ENCODE measurements at places on chromosomes 1 and 21.
A peak's percentile ranks its signal among the peaks of the same experiment; 100 is the strongest.

- DNase-seq = no peak
These were observed 58.1 kb upstream of the CCDC190 start for GRCh38 chr1:162919034-162919433.

- DNase-seq = no peak
These were observed 366.4 kb upstream of the CXADR start for GRCh38 chr21:17146426-17146825.

GRCh38 chr1:158391099-158391498 is 8.2 kb downstream of the OR10T2 start:
- no peak for DNase-seq

DNA sequence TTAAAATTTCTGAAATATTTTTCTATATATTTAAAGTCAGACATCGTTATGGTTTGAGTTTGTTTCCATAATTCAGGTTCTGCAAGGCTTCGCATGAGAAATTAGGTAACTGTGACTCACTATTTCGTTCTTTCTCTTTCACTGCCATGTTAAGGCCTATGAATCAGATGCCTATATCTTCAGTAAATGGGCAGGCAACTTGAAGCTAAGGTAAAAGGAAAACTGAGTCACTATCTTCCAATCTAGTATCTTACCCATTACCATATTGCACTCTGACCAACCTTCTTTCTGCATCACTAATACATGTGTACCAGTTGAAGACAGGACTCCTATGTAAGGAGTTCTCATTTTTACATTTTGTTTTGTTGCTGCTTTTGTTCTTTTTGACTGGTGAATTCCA is 37.8 kb downstream of the PYHIN1 start:
- DNase-seq = no peak

DNA sequence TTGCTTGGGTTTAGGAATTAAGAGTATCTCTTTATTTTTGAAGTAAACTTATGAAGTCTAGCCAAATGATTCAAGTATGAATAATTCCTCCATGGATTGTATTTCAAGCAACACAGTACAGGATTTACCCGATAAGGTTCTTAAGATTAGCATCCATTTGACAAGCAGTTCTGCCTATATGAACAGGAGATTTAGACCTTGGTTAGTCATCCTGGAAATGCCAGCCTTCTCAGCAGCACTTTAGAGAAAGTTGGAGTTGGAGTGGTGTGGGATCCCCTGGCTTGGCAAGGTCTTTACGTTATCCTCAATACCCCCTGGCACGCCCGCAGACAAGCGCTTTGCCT is 1.6 kb downstream of the BCAR3 start:
- no peak for DNase-seq

DNA sequence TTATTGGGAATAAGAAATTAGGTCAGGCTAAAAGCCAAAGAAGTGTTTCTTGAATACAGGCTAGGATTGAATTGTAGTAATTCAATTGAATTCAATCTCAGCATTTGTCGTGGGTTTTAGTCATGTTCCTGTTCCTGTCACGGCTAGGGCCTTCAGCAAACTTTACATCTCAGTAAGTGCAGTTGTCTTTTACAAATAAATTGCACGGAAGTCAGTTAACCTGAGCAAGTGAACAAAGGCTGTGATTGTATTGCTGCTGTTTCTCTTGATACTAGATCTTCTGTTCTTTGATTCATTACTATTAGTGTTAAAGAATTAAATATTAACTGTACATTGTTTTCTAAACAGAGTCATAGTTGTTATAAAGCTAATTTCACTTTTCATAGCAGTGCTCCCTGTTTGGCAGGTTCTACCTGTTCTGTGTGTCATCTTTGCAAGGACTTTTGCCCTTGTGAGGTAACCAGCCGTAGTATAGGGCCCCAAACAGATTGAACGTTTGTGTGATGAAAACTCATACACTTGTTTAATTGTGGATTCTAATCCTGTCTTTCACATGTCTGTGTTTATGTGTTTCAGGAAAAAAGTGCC is 164.4 kb downstream of the EDEM3 start:
- no peak for DNase-seq

DNA sequence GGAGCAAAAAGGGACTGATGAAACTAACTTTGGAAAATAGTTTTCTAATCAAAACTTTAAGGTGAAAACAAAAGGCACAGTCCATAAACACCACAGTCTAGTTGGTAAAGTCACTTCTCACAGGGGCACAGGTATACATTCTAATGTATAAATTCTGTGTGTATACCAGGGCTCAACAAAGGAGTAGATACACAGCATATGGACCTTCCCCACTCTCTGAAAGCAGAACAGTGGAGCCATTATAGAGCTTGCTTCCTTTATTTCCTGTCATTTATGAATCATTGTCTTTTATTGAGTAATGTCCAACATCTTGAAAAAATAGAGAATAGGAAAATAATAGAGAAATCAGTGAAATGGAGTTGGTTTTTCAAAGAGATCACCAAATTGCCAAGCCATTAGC is 746.5 kb upstream of the CHRM3 start:
- no peak for DNase-seq

DNA sequence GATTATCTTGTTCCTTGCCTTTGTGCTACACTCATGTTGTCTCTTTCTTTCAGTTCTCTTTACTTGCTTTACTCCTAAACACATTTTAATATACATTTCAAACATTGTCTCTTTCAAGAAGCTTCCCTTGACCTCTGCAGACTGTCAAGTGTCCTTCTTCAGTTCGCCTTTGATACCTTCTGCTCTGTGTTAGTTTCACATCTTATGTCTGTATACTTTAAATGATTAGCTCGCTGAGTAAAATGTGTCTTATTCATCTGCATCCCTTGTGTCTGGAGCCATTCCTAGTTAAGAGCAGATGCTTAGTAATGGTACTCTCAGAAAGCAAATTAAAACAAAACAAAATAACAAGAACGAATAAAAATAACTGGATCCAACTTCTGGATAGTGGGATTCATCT is 303.3 kb downstream of the S1PR1 start:
- no peak for DNase-seq

DNA sequence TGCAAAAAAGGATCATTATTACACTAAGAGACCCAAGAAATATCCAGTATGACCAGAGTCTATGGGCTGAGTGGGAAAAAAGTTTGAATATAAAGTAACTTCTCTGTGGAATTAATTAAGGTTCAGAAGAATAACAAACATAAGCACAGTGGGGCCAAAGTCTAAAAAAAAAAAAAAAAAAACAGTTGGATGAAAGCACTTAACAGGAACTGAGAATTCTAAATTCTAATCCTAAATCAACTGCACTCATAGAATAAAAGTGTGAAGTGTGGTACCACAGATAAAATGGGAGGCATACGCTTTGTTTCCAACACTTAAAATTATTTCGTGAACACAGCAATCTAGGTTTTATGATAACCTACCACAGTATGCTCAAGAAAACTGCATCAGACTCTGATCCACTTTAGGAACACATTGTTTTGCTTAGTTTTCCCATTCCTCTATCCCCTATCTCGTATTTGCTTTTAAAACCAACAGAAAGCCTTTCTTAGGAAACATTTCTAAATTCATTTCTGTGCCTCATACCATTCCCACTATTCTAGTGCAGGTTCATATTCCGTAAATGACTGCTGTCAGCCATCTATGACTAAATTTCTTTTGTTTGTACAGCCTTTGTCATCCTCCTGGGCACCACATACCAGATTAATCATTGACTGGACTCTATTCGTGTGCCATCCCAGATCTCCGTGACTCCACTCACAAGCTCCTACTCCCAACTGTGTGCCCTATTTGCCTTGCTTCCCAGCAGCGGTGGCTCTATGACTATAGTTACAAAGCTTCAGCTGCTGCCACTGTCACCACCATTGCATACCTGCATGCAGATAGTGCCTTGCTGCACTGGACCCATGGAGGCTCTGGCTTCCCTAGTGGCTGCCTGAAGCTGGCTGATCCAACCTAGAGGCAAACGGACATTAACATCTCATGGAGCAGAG is 24.9 kb downstream of the CHML start:
- no peak for DNase-seq

GRCh38 chr1:110055493-110056284 is 14.8 kb downstream of the ALX3 start:
- no peak for DNase-seq

GRCh38 chr21:32876426-32876825 is 104.9 kb upstream of the PAXBP1 start:
- no peak for DNase-seq

- DNase-seq = no peak
These were observed 104.2 kb downstream of the DUSP10 start for GRCh38 chr1:221637641-221638041.

DNA sequence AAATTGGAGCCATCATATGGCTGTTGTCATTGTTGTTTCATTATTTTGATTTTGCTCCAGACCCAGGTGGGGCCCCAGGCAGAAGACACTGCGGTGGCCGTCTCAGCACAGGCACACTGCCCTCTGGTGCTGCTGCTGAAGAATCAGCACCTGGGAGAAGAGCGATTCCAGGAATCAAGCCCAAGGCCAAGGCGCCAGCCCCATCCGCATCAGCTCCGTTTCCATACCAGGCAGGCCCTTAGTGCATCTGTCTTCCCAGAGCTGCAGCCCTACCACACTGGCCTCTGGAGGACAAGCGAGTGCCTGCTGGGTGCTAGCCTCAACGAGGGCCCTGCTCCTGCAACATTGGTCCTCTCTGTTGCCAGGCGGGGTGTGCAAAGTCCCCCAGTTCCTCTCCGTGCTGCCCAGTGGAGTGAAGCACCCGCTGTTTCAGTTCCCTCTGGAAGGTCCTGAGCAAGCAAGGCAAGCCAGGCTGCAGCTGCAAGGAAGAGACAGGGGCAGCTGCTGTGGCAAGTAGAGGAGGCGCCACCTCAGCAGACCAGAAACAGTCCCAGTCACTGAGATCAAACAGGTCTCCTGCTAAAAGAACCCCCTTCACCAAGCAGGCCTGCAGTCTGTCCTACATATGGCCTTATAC is 5.2 kb downstream of the GRIK3 start:
- peak; percentile 24 for DNase-seq

DNA sequence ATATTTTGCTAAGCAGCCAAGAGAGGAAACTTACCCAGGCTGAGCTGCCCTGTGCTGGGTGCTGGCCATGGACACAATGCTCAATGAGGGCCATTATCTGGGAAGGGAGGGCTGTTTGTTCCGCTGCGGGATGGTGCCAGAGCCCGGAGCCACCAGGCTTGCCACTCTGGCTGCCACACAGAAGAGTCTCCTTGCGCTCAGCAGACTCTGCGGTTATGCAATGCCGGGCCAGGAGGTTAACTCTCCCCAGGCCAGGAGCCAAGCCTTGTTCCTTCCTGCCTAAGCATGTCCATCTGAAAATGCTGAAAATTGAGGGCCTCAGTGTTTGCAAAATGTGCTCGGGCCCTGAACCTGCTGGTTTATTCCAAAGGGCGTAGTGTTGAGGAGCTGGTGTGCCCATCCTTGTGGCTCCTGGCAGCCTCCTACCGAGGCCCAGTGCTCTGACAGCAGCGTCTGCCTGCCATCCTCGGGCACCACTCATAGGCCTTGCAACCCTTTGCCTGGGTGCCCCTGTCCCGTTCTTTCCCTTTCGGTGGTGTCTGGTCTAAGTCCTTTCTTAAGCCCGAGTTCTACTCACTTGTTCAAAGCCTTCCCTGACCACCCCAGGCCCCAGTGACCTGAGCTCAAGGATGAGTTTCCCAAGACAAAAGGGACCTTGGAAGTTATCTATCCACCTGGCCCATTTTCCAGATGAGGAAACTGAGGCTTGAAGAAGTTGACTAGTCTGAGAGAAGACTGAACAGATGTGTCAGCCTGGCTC is 133.8 kb upstream of the EDN2 start:
- no peak for DNase-seq

GRCh38 chr1:207003210-207003609 is 29.3 kb downstream of the C1orf116 start:
- DNase-seq = no peak

DNA sequence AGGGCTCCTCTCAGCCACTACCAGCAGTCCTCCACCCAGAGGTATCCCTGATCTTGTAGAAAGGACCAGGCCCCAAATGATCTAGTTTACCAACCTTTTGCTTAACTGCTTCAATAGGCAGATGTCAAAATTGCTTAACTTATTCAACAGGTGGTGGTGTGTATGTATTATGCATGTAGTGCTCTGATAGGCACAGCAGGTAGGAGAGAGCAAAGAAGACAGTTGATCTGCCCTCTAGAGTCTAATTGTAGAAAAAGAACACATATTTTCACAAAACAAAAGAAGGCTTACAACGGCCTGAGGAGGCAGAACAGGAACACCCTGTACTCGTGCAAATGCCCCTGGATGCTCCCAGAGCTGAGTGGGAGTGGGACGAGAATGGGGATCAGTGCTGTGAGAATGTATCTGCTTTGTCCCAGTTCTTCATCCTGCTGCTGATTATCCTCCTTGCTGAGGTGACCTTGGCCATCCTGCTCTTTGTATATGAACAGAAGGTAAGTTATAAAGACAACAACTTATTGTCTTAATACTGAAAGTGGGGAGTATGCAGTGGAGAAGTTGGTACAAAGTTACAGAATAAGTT is 21.1 kb downstream of the CD53 start:
- DNase-seq = no peak

GRCh38 chr1:156238248-156238647 is 3.7 kb upstream of the BGLAP start:
- DNase-seq = no peak

GRCh38 chr1:233004451-233004850 is 54.0 kb downstream of the NTPCR start:
- DNase-seq = no peak

GRCh38 chr21:35664683-35665082 is 395.6 kb downstream of the SETD4 start:
- no peak for DNase-seq

Data from B cell (primary cell).